ENCODE measurements at places on chromosomes 12 and 14.

DNA sequence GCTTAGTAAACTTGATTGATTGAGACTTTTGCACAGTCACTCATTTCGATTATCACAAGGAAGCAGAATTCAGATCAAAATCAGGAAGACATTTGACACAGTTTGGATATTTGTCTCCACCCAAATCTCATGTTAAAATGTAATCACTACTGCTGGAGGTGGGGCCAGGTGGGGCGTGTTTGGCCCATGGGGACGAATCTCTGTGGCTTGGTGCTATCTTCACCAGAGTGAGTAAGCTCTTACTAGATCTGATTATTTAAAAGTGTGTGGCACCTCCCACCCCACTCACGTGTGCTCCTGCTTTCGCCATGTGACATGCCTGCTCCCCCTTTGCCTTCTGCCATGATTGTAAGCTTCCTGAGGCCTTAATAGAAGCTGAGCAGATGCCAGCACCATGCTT lies 291.4 kb downstream of the PCNX1 start:
- DNase-seq: no peak

GRCh38 chr12:19894050-19894449 lies 454.8 kb downstream of the AEBP2 start:
- no peak for DNase-seq

- peak; percentile 52 for DNase-seq
These were observed 18.5 kb downstream of the RHOF start for GRCh38 chr12:121774968-121775474.

GRCh38 chr14:93112891-93113677 lies 2.6 kb downstream of the ITPK1 start:
- DNase-seq: peak; percentile 87

GRCh38 chr12:124545508-124546418 lies 21.6 kb downstream of the NCOR2 start:
- peak; percentile 42 for DNase-seq

GRCh38 chr14:95683793-95684192 lies 2.4 kb upstream of the TCL1B start:
- DNase-seq: peak; percentile 19

DNA sequence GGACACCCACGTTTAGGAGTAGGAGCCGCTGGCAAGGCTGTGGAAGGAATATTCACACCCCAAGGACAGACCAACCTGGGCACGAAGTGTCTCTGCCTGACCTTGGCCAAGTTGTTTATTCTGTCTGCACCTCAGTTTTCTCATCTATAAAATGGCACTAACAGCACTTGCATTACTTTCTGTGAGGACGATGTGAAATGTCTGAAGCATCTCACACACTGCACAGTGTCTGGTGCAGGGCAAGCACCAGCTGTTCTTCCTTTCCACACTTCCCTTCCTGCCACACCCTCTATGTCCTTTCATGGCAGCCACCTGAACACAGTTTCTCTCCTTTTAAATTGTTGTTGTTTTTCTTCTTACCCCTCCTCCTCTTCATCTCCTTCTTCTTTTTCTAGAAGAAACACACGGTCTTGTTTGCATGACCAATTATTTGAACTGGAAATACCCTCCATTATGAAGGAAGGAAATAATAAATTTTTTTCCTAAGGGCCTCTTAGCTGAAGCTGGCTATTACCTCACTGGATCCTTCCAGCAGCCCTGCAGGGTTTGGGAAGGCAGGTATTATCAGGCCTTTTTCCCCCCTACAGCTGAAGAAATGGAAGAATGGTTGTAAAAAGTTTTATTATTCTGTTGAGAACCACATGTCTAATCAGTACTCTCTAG lies 42.9 kb upstream of the ATP23 start:
- no peak for DNase-seq

GRCh38 chr12:48197549-48197970 lies 5.5 kb downstream of the OR10AD1 start:
- DNase-seq: peak; percentile 24

GRCh38 chr12:4591180-4591687 lies 29.2 kb downstream of the DYRK4 start:
- no peak for DNase-seq

- no peak for DNase-seq
These were observed 71.7 kb downstream of the CMKLR1 start for GRCh38 chr12:108267450-108267849.

- DNase-seq: no peak
These were observed 34.3 kb downstream of the FGD6 start for GRCh38 chr12:95182868-95183415.

GRCh38 chr12:26278666-26279065 lies 83.3 kb downstream of the SSPN start:
- no peak for DNase-seq

- no peak for DNase-seq
These were observed 594.3 kb downstream of the LRFN5 start for GRCh38 chr14:42200957-42201356.

DNA sequence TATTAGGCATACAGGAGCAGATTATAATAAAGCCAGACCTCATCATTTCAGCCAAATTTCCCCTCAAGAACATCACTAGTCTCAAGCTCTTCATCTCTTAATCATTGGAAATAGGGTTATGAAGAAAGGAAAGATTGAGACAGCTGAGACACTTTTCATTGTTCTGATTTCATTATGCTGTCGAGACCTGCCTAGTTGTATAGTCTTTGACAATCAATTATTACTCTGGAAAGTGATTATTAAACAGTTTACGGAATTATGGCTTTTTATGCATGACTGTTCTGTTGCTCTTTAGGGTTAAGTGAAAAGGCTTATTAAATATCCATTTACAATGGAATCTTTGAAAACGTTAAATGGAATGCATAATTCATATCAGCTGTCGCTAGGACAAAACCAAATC lies 48.3 kb downstream of the TTC6 start:
- DNase-seq: no peak

- no peak for DNase-seq
These were observed 335.5 kb downstream of the NUAK1 start for GRCh38 chr12:105803292-105803691.

DNA sequence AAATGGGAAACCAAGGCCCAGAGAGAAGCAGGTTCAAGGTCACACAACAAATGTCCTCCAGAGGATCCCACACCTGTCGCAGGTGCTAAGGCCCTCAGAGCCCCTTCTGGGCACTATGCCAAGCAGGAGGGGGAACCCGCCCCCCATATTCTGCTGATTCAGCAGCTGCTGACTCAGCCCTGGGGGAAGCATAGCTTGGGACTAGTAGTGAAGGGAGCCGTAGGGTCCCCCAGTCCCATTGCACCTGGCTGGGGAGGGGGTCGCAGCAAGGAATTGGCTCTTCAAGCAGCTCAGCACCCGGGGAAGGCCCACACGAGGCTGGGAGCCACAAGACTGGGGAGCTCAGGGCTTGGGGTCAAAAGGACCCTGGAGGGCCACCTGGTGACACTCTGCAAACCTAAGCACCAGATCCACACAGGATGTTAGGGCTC lies 1.0 kb downstream of the RASAL1 start:
- DNase-seq: no peak

DNA sequence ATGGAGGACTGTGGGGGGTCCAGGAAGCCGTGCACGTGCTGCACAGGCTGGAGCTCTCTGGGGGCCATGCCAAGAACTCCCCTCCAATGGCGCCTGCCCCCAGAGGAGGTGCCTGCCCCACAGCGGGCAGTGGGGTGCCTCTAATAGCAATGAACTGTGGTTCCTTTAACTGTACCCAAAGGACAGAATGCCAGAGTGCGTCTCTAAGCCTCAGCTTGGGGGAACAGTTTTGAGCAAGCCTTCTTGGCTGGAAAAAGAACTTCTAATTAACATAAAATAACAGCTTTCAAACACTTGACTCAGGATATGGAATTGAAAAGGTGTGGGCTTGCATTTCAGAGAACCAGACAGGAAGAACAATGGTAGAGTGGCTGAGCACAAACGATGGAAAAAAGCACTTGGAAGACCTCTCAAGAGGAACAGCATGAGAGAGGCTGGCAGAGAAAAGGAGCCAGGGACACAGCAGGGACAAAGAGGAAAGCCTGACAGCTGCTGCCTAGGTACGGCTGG lies 195.6 kb downstream of the TTC7B start:
- DNase-seq: no peak

- DNase-seq: no peak
These were observed 115.5 kb downstream of the PAPOLA start for GRCh38 chr14:96617635-96618034.

DNA sequence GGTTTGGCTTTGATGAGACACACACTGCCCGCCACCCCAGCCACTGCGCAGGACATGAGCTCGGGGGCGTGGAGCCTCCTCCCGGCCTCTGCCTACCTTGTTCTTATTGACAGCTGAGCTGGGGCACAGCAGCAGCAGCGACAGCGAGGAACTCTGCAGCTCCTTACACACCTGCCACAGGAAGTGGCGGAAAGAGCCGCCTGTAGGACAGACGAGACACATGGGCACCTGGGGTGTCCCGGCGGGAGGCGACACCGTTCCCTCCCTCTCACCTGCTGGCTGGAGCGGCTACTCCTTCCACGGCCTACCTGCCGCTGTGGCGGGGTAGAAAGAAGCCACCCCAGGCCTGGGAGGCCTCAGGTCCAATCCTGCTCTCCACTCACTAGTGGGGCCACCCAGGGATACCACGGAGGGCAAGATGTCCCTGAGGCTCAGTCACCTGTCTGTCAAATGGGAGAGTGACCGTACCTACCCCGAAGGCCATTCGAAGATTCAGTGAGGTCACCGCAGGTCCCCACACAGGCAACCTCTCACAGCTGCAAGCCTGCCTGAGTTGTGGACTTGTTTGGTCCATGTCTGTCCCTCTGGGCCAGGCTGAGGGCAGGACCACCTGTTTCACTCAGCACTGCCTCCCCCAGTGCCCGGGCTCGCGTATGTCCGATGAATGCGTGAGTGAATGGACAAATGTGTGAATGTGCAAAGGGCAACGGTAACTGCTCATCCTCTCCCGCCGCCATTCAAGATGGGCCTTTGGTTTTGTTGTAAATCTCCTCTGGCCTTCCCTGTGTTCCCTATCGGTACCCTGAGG lies 42.6 kb downstream of the TRAFD1 start:
- no peak for DNase-seq
